ENCODE measurements at places on chromosomes 11 and 22. TPM values are rescaled to one million over a fixed set of nuclear protein-coding genes. Genes with fewer than 3 reads are reported as not detected.

DNA sequence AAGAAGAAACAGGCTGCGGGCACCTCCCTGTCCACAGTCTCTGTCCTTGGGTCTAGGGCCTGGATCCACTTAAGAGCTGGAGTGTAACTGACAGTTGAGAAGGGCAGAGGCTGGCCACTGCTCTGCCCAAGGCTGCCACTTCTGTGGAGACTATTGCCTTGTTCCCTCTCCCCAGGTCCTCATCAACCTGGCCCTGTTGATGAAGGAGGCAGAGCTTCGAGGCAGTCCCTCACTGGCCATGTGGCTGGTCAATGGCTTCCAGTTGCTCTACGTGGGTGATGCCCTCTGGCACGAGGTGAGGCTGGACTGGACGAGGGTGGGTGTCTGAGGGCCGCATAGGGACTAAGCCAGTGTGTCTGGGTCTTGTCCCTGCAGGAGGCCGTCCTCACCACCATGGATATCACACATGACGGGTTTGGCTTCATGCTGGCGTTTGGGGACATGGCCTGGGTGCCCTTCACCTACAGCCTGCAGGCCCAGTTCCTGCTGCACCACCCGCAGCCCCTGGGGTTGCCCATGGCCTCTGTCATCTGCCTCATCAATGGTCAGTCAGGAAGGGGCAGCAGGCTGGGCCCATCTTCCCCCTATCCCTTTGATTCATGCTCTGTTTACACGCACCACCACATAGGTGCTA is 2.8 kb downstream of the ZNHIT2 start:
- no peak for DNase-seq

DNA sequence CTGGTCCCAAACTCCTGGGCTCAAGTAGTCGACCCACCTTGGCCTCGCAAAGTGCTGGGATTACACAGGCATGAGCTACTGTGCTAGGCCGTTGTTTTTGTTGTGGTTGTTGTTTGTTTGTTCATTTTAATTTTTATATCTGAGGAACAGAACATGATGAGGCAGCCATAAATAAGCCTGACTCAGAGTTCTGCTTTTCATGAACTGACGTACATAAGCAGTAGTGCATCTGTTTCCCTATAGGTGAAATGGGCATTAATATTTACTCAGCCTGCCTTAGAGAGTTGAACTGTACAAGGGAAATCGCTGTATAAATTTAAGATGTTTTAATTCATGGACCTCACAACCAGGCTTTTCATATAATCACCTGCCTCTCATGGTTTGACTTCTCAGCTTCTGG is 80.5 kb downstream of the PDHX start:
- no peak for DNase-seq

GRCh38 chr11:68843703-68844312 is 2.1 kb upstream of the CPT1A start:
- no peak for DNase-seq

DNA sequence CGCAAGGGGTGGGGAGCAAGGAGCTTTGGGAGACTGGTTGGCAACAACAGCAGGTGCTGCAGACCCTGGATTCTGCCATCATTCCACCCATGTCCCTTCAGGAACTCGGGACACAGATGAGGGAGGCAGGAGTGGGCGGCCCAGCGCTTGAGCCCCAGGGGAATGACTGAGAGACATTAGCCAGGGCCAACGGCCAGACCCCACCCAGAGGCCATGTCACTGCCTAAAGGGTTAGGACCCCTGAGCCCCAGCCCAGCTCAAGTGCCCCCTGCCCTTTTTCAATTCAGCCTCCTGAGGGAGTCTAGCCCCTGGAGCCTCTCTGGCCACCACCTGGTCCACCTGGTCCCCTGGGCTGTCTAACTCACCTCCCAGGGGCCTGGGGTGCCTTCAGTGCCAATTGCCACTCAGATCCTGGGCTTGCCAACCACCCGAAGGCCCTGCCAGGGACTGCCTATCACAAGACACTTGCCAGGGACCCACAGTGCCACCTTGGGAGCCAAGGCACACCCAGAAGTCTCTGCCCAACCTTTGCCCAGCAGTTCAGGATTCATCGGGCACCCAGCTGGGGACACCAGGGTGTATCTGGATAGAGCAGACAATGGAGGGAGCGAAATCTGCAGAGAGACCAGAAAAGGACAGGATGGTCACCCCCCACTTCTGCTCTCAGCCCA is 16.6 kb downstream of the MFNG start:
- DNase-seq = no peak

Gene KRTAP5-1
- total RNA-seq = not detected

Gene C11orf16
- total RNA-seq = not detected

Gene STX3
- 32.2 TPM for total RNA-seq
